Stimulated activated CD4-positive, alpha-beta T cell treated with anti-CD3 and anti-CD28 coated beads, TNF-alpha, amount 100 ng/mL, for 48 hours (primary cell): ENCODE measurements at places on chromosomes 4 and X.

DNA sequence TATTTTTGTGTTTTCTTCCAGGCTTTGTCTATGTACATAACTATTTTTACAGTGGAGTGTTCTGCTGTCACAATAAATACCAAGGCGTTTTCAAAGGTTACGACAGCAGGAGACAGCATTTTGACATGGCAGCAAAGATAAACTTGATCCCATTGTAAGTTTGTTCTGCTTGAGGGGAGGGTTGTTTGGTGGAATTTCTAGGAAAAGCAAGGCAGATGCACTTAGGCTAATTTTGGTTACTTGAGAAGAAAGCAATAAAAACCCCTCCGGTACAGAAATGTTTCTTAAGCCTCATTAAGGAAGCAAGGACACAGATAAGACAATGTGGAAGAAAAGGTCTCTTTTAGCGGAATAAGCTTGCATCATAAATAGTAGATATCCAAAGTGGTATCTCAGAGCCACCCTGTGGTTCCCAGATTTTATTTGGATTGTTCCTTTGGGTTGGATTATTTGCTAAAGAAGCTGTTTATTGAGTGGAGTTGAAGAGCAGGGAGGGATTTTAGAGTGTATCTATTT, 54.3 kb downstream of the CLCN5 start:
- DNase-seq = no peak

- no peak for DNase-seq
These were observed 127.9 kb downstream of the SHROOM3 start for GRCh38 chr4:76562836-76563453.

DNA sequence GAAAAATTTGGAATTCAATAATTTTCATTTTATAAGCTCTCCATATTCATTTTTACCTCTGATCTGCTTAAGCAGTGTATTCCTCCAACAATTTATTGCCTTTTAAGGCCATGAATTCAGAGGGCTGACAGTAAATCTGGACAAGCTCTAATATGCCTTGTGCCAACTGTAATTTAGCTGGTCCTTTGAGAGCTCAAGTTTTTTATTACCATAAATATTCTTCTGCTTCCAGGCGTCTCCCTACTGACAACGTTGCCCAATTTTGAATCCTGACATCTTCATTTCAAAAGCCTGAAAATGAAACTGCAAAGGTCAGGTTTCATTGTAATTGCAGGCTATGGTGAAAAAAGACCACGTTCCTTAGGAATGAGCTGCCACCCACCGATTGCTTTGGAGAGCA, 95.8 kb upstream of the GEMIN8 start:
- DNase-seq = no peak

GRCh38 chr4:95508421-95508820, 40.4 kb downstream of the UNC5C start:
- no peak for DNase-seq

DNA sequence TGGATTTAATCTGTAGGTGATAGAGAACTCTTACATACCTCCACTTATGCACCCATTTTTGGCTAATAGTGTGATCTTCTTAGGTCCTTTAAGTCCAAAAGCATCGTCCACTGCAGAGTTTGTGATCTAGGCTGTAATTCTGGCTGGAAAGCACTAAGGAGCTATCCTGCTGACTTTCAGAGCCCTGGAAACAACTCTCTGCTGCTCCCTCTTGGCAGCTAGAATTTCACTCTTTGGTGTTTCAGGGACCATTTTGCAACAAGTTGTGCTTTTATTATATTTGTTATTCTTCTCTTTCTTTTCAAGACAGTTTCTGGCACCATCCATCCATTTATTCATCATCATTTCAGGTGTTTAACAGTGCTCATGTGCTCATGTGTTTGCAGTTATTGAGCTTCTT, 130.0 kb downstream of the RBM46 start:
- DNase-seq = no peak

- DNase-seq = no peak
These were observed 127.2 kb downstream of the FNIP2 start for GRCh38 chr4:158895797-158896576.

- DNase-seq = no peak
These were observed 44.9 kb upstream of the BEND4 start for GRCh38 chr4:42197341-42197740.

DNA sequence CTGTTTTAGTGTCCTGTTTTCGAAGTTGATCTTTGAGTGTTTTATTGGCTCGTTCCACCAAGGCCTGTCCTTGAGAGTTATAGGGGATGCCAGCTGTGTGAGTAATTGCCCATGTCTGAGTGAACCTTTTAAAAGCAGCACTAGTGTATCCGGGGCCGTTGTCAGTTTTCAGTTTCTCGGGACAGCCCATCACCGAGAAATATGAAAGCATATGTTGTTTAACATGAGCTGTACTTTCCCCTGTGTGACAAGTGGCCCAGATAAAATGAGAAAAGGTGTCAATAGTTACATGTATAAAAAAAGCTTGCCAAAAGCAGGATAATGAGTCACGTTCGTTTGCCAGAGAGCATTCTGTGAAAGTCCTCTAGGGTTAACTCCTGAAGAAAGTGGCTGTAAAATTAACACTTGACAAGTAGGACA, 48.6 kb upstream of the RASSF6 start:
- no peak for DNase-seq
